ENCODE measurements at places on chromosomes 2 and 18.

- DNase-seq = no peak
These were observed 192.7 kb downstream of the PLCL1 start for GRCh38 chr2:197997083-197997541.

GRCh38 chr18:12517142-12517825 lies 109.6 kb downstream of the PRELID3A start:
- no peak for DNase-seq

DNA sequence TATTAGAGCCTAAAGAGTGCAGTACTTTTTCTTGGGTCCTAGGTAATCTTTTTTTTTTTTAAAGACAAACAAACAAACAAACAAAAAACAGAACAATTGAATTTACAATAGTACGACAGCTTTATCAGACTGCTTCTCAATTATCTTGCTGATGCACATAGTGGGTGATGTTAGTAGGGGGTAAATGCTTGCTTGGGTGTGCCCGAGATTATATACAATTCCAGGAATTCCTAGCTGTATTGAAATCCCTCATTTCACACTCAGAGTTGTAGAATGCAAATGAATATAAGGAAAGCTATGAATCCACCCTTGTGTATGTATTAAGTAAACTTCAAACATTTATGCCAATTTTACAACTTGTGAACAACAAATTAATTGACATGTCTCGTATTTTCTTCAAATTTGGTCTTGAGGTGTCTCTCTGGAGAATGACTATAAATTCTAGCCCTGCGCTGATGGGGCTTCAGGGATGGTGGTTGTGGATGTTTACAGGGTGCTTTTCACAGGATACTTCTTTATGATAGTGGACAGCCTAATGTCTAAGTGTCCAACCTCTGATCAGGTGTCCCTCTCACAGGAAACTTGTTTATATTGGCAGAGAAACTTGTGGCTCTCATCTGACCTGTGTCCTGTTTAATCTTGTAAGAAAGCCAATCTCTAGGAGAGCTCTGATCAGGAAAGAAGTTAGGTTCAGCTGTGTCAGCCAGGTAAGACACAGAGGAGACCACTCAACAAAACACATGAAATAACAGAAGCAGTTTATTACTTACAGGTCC lies 61.9 kb upstream of the SLC39A10 start:
- DNase-seq = no peak

- no peak for DNase-seq
These were observed 156.0 kb downstream of the ACOXL start for GRCh38 chr2:110888411-110888810.

DNA sequence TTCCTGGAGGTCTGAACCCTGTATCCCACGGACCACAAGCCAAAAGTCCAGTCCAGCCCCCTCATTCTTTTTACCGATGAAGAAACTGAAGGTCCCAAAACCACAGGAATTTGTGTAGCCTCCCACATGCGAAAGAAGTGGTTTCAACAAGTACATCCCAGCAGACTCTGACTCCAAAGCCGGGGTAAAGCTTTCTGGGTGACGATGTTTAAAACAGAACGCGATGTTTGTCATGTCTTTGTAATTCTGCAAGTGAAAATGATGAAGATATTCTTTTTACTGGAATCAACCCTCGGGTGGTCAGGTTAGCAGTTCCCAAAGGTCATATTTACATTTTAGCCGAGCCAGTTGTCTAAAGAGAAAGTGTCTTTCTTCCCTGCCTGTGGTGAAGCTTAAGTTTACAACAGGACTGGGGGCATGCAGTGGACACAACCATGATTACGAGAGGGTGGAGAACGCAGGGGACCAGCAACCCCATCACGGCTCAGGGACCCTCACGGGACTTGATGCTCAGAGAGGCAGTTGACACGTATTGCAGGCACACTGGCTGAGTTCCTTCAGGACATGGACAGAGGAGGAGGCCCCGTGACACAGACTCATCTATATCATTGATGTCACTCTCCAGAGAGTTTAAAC lies 17.8 kb upstream of the TMEM131 start:
- DNase-seq = no peak

- DNase-seq = no peak
These were observed 1.5 kb downstream of the ARL5A start for GRCh38 chr2:151826737-151827157.

All from T-helper 9 cell (primary cell).